ENCODE measurements at places on chromosomes 16 and 17. TPM values are rescaled to one million over a fixed set of nuclear protein-coding genes. Genes with fewer than 3 reads are reported as not detected.

GRCh38 chr17:20989991-20990855 lies 52.6 kb downstream of the USP22 start:
- no peak for DNase-seq

DNA sequence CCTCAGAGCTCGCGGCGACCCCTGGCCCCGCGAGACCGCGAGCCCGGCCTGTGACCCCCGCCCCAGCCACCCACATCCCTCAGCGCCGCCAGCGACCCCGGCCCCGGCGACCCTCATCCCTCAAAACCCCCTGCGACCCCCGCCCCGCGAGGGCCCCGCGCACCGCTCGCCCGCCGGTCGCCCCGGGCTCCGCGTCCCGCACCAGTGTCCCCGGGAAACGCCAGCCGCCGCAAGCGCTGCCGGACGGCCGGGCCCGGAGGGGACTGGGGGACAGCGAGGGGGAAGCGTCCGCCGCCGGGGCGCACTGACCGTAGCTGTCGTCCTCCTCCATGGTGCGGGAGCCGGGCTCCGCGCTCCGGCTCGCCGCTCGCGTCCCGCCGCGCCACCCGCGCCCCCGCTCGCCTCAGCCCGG lies at the start of gene CYTH1:
Gene CYTH1, minus strand, starts transcription at position 381 of the 412 bp plus-strand sequence. Its CDS starts 50 bp downstream, at position 331.
- DNase-seq = no peak

DNA sequence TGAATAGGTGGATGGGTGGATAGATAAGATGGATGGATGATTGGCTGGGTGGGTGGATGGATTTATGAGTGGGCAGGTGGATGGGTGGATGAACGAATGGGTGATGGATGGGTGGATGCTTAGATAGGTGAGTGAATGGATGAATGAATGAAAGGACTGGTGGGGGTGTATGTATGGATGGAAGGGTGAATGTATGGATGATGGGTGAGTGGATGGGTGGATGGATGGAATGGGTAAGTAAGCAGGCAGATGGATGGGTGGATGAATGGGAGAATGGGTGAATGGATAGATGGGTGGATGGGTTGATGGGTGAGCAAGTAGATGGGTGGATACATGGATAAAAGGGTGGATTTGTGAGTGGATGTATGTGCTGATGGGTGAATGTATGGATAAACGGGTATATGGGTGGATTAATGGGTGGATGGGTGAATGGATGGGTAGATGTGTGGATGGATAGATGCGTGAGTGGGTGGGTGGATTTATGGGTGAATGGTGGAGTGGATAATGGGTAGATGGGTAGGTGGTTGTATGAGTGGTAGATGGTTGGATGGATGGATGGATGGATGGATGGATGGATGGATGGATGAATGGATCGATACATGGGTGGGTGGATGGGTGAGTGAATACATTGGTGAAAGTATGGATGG lies 682.6 kb downstream of the HS3ST4 start:
- no peak for DNase-seq

DNA sequence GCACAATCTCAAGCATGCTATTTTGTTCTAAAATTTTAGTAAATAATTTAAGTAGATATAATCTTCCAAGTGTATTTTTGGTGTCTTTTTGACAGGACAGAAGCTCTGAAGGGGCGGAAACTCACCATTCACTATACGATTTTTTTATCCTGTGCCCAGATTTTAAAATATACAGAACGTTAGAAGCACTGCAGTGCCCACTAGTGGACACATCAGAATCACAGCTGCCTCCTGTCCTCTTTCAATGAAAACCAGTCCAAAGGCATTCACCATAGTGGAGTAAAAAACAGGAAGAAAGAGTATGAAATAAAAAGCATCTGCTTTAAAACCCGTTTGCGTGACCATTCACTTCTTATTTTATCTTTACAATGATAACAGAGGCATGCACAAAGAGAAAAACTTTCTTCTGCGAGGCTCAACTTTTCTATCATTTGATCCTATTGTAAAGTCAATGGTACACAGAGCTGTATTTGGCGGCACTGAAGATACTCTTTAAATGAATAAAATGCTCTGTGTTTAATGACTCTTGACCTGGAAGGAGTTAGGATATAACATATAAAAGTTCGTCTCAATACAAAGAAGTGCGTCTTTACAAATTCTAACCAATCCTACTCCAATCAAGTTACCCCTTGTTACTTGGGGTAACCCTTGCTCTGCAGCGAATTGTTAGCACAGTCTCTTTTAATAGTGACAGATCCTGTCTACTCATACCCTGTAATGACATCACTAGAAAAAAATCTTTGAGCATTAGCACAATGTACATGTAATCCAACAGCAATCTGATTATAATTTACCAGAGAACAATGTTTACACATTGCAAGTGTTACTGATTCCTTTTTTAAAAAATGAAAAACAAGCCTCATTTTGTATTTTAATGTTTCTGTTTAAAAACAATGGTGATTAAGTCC lies 339.8 kb upstream of the PSMD7 start:
- no peak for DNase-seq

DNA sequence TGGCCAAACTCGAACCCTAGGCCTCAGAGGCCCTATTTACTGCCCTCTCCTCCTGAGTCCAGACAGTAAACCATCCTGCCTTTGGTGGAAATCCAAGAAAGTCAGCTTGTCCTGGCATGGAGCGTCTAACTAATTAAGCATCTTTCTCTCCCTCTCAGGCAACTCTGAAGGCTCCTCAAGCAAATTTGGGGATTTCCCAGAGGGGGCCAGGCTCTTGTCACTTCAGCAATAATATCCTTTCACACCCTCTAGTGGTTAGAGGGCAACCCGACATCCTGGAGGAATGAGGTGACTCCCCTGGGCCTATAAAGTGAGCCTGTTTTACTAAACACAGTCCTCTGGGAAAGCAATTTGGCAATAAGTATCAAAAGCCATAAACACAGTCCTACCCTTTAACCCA lies 60.4 kb downstream of the NOG start:
- peak; percentile 54 for DNase-seq

DNA sequence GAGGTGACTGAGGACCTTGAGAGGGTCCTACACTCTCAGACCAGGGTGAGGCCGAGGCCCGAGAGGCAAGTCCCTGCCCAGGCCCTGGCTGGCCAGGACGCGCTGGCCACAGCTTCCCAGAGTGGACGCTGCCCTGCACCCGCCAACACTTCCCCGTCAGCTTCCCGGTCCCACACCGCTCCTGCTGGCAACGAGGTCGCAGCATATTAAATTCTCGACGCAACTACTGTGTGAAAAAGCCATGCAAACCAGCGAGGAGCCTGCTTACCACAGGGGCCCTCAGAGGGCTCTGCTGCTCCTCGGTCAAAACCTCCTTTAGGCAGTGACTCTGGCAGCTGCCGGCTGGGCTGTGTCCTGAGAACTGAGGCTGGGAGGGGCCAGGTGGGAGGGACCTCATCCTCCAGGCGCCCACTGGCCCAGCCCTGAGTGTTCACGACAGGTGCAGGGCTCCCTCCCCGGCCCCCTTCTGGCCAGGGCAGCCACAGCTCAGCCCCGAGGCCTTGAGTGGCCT lies 2.1 kb upstream of the TEX19 start:
- DNase-seq = no peak

DNA sequence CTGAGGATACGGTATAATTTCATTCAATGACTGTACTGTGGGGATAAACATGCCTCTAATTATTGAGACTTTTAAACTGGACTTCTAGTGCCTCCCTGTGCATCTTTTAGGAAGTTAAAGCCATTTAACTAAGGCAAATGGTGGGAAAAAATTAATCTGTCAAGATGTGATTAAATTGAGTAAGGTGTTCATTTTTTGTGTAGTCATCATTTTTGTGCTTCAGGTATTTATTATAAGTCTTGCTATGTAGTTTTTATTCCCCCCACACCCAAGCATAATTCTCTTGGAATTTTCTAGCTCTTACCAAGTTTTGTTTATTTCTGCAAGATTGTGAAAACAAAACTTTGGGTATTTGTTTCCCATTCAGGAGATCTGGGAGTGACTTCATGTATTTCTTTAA lies 10.2 kb downstream of the TAF15 start:
- DNase-seq = no peak

DNA sequence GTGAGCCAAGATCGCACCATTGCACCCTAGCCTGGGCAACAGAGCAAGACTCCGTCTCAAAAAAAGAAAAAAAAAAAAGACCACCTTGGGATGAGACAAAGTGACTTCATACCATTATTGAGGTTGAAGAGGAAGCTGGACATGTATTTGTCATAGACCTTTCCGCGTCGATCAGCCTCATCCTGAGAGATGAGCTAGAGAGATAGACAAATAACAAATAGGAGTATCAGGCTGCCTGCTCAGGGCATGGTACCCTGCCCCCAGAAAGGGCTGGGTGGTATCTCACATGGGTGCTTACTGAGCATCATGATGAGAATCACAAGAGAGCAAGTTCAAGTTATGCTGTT lies 22.1 kb downstream of the CNTNAP1 start:
- no peak for DNase-seq

GRCh38 chr16:49459953-49460735 lies 86.5 kb downstream of the C16orf78 start:
- DNase-seq = no peak

- no peak for DNase-seq
Observed at GRCh38 chr17:27633312-27634025, 2.5 kb downstream of the LGALS9 start.

DNA sequence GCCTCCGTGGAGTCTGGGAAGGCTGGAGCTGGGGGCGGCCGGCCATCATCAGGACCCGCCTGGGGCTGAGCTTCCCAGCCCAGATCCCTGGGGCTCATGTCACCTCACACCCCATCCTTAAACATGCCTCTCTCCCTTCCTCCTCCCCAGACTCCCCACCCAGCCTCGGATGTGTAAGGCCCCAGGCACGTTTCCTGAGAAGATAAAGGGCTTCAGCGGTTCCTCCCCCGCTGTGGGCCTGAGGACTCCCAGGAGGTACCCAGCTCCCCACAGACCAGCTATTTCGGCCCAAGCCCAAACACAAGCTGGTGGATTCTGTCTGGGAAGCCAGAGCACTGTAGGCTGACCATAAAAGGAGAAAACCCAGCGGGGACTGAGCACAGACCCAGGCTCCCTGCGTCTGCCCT lies 49.2 kb downstream of the MYH11 start:
- no peak for DNase-seq

- DNase-seq = no peak
Observed at GRCh38 chr16:47949276-47949675, 206.5 kb downstream of the ABCC12 start.

GRCh38 chr16:14187517-14188338 lies 116.6 kb downstream of the MRTFB start:
- no peak for DNase-seq

DNA sequence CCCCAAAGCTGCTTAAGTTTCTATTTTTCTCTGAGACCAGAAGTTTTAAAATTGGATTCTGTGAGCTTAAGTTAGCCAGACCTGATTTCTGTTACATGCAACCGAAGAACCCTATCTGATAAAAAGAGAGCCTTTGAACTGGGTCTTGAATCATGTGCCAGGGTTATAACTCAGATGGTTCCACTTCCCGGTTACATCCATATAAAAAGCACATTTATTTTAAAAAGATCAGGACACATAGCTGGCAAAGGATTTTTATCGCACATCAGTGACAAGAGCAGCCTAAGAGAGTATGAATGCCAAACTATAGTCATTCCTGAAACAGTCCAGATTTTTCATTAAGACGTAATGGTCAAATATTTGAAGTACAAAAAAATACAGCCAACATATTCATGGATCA lies 32.5 kb upstream of the CLEC3A start:
- no peak for DNase-seq

The PYY gene
- not detected for total RNA-seq

The CACNB1 gene
- 14.9 TPM for total RNA-seq

The C17orf113 gene
- total RNA-seq = 0.42 TPM

The KLHL10 gene
- total RNA-seq = not detected

The NT5C3B gene
- total RNA-seq = 25.7 TPM

The LPCAT2 gene
- total RNA-seq = 0.36 TPM

The NPIPA3 gene
- 2.3 TPM for total RNA-seq

The PAFAH1B1 gene
- total RNA-seq = 123 TPM
